ENCODE measurements at places on chromosomes 1 and 21.
A peak's percentile ranks its signal among the peaks of the same experiment; 100 is the strongest.

GRCh38 chr1:41479000-41479807, 5.3 kb downstream of the EDN2 start:
- no peaks in the 10 kb centered on the region for H3K27me3 ChIP-seq
- no peak overlapping the region for H3K27ac ChIP-seq
- H3K4me1 ChIP-seq: no peaks in the 10 kb centered on the region
- no peak for DNase-seq
- no peak overlapping the region for H3K4me3 ChIP-seq

DNA sequence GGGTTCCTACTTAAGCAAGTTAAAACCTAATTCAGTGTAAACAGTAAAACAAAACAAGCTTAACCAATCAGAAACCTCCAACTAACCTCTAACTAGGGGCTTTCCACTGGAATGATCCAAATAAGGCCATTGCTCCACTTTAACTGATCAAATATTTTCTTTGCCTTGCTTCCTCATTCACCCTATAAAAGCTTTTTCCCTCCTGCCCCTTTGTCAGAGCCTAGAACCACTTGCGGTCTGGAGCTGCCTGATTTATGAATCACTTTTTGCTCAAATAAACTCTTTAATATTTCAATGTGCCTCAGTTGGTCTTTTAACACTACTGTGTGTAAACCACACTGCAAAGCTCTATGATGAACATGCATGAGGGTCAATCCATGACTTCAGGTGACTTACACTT, 4.5 kb upstream of the FAM89A start:
- H3K27ac ChIP-seq: no peak overlapping the region
- no peak for DNase-seq
- H3K4me3 ChIP-seq: no peak overlapping the region
- H3K27me3 ChIP-seq: no peaks in the 10 kb centered on the region

DNA sequence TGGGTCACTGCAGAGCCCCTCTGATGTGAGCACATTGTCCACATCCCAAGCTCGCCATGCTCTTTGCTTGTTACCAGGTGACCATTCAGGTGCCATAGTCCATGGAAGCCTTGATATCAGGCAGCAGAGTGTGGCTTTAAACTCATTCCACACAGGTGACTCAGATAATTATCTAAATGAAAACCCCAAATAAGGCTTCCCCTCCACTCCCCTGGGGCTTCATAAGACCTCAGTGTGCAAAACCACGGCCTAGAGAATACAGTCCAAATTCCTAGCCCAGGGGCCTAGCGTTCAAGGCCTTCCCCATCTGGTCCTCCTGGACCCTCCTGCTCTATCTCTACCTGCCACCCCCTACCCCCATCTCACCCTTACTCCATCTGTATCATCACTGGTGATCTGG, 97.1 kb downstream of the ARHGEF10L start:
- no peak for DNase-seq
- peaks cover 7% of the 10 kb centered on the region for H3K4me1 ChIP-seq
- H3K27me3 ChIP-seq: no peaks in the 10 kb centered on the region
- no peak overlapping the region for H3K27ac ChIP-seq
- H3K36me3 ChIP-seq: no peaks in the 10 kb centered on the region

DNA sequence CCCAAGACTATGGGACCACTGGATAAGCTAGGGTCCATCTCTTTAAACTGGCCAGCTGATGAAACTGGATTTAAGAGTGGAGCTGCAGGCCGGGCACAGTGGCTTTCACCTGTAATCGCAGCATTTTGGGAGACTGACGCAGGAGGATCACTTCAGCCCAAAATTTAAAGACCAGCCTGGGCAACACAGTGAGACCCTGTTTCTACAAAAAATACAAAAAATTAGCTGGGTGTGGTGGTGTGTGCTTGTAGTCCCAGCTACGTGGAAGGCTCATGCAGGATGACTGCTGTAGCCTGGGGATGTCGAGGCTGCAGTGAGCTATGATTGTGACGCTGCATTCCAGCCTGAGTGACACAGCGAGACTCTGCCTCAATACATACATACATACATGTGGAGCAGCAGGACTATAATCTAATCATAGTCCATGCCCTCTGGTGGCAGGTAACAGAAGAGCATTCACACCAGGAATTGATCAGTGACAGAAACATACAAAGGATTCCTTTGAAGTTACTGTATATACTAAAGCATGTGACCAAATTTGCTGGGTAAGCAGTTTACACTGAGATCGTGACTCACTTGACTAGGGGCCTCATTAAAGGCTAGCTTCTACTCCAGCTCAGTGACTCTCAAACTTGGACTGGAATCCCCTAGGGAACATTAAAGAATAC, 101.5 kb upstream of the SLFNL1 start:
- peaks cover 4% of the 10 kb centered on the region for H3K36me3 ChIP-seq
- H3K27me3 ChIP-seq: no peaks in the 10 kb centered on the region

DNA sequence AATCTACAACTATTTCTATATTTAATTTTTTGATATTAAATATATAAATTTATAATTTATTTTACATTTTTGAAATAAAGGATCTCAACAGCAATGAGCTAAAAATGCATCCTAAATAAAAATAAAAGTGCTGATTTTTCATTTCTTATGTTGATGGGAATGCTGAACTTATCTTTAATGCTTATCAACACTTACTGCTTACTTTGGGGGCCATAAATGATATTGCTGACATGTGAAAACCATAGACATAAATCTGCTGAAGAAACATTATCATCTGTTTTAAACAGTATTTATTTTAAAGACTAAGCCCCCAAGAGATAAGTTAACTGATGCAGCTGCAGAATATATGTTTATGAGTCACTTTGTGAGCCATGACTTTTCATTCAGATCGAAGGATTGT, 594.1 kb upstream of the PKN2 start:
- no peak overlapping the region for H3K27ac ChIP-seq
- DNase-seq: no peak
- H3K4me1 ChIP-seq: no peaks in the 10 kb centered on the region
- no peaks in the 10 kb centered on the region for H3K36me3 ChIP-seq
- H3K27me3 ChIP-seq: no peaks in the 10 kb centered on the region

DNA sequence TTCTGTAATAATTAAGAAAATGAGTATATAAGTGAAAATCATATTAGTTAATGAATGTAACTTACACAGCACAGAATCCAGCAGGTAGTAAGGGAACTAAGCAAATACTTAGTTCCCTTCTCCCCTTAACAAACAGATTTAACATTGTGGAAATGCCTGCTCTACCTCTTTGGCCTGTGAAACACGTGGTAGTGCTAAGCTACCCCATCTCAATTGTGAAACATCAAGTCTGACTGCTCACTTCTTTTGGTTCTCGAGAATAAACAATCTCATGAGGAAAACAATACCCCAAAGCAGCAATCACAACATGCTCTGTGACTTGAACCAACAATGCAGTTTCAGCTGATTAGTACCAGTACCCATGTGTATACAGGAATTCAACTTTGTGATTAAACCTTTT, 4.7 kb downstream of the MYSM1 start:
- no peak overlapping the region for H3K4me3 ChIP-seq
- no peak for DNase-seq
- H3K27me3 ChIP-seq: no peaks in the 10 kb centered on the region
- H3K36me3 ChIP-seq: peaks cover 51% of the 10 kb centered on the region
- H3K27ac ChIP-seq: no peak overlapping the region

- no peak overlapping the region for H3K27ac ChIP-seq
- no peaks in the 10 kb centered on the region for H3K27me3 ChIP-seq
- H3K36me3 ChIP-seq: no peaks in the 10 kb centered on the region
- no peaks in the 10 kb centered on the region for H3K4me1 ChIP-seq
- H3K4me3 ChIP-seq: no peak overlapping the region
These were observed 604.8 kb upstream of the CXADR start for GRCh38 chr21:16908077-16908476.

GRCh38 chr1:181175356-181175910, 86.9 kb downstream of the IER5 start:
- no peaks in the 10 kb centered on the region for H3K36me3 ChIP-seq
- no peak overlapping the region for H3K27ac ChIP-seq
- H3K4me3 ChIP-seq: no peak overlapping the region
- peaks cover 14% of the 10 kb centered on the region for H3K4me1 ChIP-seq

DNA sequence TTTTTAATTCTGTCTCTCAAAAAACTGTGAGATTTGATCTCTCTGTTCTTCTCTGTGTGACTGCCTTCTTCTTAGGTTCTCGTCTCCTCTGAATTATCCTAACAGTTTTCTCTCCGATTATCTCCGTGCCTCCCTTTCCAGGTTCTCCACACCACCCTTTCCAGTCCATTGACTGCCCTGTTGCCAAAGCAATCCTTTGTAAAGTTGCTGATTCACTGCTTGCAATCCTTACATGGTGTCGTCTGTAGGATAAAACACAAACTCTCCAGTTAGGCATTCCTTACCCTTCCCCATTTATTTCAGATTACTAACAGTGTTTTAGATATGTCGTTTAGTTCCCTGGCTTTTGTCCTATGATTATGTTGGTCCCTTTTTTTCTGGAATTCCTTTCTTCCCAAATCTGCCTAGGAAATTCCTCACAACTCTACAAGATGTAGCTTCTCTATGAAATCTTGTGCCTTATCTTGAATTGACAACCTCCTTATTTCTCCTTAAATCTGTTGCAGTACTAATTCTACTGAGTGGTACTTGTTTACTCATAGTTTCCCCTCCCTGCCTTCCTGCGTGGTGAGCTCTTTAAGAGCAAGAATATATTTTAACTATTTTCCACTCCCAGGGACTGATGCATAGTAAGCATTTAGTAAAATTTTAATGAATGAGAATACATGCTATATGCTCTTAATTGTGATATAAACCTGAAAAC, 22.3 kb downstream of the RCOR3 start:
- H3K4me1 ChIP-seq: no peaks in the 10 kb centered on the region
- peaks cover 73% of the 10 kb centered on the region for H3K36me3 ChIP-seq
- H3K4me3 ChIP-seq: no peak overlapping the region
- no peaks in the 10 kb centered on the region for H3K27me3 ChIP-seq

DNA sequence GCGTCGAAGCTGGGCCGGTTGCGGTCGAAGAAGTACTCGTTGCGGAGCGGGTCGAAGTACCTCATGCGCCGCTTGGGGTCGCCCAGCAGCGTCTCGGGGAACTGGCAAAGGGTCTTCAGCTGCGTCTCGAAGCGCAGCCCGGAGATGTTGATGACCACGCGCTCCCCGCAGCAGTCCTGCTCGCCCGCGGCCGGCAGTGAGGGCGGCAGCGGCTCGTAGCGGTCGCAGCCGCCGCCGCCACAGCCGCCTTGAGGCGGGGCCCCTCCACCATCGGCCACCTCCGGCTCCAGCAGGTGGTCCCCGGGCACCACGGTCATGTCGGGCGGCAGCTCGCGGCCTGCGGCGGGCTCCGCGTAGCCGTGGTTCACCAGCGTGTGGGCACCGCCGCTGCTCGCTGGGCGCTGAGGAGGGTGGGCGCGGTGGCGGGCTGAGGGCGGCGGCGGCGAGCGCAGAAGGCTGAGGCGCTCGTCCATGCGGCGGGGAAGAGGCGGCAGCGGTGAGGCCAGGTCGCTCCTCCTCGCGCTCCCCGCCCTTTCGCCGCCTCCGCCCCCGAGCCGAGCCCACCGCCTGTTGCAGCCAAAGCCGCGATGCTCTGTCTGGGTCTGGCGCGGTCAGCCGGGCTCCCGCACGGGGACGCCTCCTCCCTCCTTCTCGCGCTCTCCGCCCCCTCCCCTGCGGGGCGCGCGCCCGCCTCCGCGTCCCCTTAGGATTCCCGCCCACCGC, at the start of gene KCNA3:
TSS of gene KCNA3 (minus strand) at position 604 of the 723 bp plus-strand sequence. CDS start at position 473, 131 bp downstream.
- peak within 1 kb of the TSS; percentile 95 for H3K27ac ChIP-seq
- no peaks in the 10 kb centered on the region for H3K27me3 ChIP-seq
- peaks cover 19% of the 10 kb centered on the region for H3K36me3 ChIP-seq
- peak within 1 kb of the TSS; percentile 99 for H3K4me3 ChIP-seq

GRCh38 chr1:153346077-153346723, 2.4 kb downstream of the PGLYRP4 start:
- no peaks in the 10 kb centered on the region for H3K36me3 ChIP-seq
- peaks cover 25% of the 10 kb centered on the region for H3K4me1 ChIP-seq
- no peak overlapping the region for H3K4me3 ChIP-seq
- no peak overlapping the region for H3K27ac ChIP-seq
- DNase-seq: no peak

GRCh38 chr1:21524220-21524619, 15.0 kb downstream of the ALPL start:
- H3K4me3 ChIP-seq: no peak overlapping the region
- no peaks in the 10 kb centered on the region for H3K4me1 ChIP-seq
- no peaks in the 10 kb centered on the region for H3K27me3 ChIP-seq
- no peak overlapping the region for H3K27ac ChIP-seq

GRCh38 chr1:86774305-86775295, 70.2 kb downstream of the SH3GLB1 start:
- H3K27ac ChIP-seq: no peak overlapping the region
- H3K27me3 ChIP-seq: no peaks in the 10 kb centered on the region
- no peaks in the 10 kb centered on the region for H3K36me3 ChIP-seq
- no peak overlapping the region for H3K4me3 ChIP-seq
- no peak for DNase-seq
- peaks cover 5% of the 10 kb centered on the region for H3K4me1 ChIP-seq

DNA sequence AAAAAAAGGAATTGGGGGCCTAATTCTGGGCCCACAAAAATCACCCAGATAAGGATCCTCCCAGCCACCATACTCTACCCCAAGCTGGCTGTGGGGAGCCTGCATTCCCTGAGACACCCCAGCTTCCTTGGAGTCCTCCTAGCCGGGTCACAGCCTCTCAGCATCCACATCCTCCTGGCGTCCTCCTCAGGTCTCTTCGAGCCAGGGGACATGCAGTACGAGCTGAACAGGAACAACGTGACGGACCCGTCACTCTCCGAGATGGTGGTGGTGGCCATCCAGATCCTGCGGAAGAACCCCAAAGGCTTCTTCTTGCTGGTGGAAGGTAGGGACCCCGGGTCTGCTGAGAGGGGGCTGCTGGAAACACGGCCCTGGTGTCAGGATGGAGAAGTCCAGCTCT, 64.3 kb downstream of the ALPL start:
- H3K36me3 ChIP-seq: no peaks in the 10 kb centered on the region
- H3K4me3 ChIP-seq: no peak overlapping the region

- no peak overlapping the region for H3K27ac ChIP-seq
- H3K4me3 ChIP-seq: no peak overlapping the region
- no peaks in the 10 kb centered on the region for H3K27me3 ChIP-seq
These were observed 34.7 kb upstream of the L1TD1 start for GRCh38 chr1:62159940-62160348.

DNA sequence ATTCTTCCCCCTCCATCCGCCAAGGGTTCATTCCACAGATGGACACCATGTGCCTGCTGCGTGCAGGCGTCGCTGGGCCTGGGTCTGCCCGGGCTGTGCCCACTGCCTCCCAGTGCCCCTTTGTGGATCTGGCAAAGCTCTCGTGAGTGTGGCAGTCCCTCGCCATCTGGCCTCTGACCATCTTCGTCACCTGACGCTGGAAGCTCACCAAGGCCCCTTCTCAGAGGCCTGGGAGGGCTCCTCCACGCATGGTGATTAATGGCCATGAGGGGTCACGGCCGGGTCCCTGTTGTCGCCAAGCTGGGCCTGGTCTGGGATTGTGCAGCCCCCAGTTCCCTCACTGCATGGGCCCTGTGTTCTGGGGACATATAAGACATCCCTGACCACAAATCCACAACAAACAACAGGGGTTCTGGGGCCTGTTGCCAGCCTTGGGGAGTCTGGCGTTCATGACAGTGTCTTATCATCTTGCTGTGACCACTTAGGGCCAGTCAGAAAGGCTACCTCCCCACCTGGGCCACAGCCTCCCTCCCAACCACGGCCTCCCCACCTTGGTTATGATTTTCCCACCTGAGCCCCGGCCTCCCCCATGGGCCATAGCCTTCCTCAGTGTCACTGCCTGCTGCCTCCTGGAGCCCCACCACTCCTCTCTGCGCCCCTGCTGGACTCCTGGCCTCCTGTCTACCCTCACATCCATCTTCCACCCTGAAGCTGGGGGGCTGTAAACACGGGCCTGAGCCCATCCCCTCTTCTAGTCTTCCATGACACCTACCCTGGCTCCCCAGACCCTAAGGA, 27.9 kb downstream of the SLC45A1 start:
- H3K4me3 ChIP-seq: no peak overlapping the region
- no peaks in the 10 kb centered on the region for H3K36me3 ChIP-seq
- H3K4me1 ChIP-seq: peaks cover 6% of the 10 kb centered on the region
- H3K27me3 ChIP-seq: no peaks in the 10 kb centered on the region

All from CD4-positive, alpha-beta T cell (primary cell).